GM12892 (cell line): ENCODE measurements at places on chromosomes 2 and 18.

- no peak for DNase-seq
Observed at GRCh38 chr2:237602409-237602808, 11.9 kb upstream of the RAB17 start.

GRCh38 chr2:235493402-235493774, 455 bp upstream of the AGAP1 start:
- DNase-seq, result no peak

GRCh38 chr2:54927085-54927750, 123.0 kb downstream of the RTN4 start:
- no peak for DNase-seq

DNA sequence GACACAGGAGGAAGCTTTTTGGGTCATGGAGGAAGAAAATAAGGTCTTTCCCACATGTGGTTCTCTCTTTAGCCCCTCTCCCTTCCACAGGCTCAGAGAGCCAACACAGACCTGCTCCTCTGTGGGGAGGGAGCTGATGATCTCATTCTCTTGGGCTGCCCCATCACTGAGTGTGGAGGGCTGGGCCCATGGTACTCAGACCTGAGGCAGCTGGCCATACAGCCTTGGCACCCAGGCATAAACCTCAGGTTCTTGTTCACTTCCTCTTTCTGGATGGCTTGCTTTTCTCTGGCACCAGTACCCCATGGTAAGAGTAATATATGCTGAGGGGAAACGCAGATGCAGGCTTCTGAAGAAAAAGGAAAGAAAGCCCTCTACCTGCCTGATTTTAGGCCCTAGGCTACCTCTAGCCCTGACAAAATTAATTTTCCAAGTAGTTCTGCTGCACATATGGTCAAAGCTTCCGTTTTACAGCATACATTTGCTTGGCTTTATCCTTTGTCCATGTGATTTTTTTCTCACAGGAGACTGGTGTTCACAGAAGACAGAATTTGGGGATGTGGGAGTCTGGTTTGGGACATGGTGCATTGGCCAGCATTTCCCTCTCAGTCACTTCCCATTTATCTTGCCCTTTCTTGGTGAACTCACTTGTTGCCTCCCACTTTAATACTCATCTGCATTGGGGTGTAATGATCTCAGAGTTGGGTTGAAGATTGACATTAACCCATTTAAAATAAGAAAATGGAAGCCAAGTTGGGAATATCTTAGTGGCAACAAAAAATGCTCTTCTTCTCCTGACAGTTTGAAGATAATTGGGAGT, 11.1 kb downstream of the DHRS9 start:
- DNase-seq, result no peak

GRCh38 chr18:76956648-76957047, 134.3 kb downstream of the ZNF236 start:
- no peak for DNase-seq

DNA sequence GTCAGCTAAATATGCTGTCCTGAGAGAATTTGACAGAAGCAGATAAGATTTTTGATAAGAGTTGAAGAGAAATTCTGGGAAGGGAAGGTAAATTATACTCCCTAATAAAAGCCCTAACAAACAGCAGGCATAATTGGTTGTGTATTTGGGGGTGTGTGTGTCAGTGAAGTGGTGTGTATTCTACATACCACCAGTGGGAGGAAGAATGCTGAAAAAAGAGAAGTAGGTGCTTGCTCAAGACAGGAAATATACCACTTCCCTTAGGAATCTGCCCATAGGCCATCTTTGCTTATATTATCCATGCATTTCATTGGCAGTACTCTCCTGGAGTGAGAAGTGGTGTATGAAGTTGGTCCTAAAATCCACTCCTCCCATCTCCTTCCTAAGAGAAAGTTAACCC, 76.2 kb downstream of the FMNL2 start:
- DNase-seq, result no peak

GRCh38 chr2:8355102-8355859, 326.6 kb upstream of the ID2 start:
- no peak for DNase-seq

- no peak for DNase-seq
Observed at GRCh38 chr2:166563894-166564293, 69.8 kb upstream of the SCN7A start.

DNA sequence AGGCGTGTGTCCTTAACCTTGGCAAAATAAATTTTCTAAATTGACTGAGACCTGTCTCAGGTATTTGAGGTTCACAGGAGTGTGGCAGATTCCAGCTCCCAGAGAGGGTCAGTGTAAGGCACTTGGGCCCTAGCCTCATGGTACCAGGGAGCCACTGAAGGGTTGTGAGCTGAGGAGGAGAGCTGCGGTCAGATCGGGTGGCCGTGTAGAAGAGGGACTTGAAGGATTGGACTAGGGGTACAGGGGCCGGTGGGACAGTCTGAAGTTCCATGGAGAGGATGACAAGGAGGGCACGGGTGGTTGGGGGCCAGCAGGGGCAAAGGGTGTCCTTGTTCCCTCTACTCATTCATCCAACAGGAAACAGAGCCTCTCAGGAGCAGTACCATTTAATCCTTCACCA, 327.0 kb upstream of the HS6ST1 start:
- DNase-seq, result no peak

GRCh38 chr2:39498786-39499185, 61.7 kb upstream of the MAP4K3 start:
- DNase-seq, result no peak
